ENCODE measurements at places on chromosomes 6 and 20.

DNA sequence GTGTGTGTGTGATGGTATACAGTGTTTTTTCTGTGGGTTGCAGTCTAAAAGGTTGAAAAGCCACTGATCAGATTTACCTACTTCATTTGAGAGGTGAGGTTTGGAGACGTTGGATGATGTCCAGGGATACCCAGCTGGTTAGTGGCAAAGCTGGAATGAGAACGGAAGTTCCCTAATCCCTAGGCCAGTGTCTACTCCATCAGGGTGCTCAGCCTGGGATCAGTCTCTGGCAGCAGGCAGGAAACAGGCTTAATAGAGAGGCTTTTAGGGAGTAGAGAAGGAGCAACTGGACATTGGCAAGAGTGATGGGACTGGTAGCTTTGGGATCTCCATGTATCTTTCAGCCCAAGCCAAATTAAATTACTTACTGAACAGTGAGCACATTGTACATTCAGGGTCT lies 80.7 kb downstream of the C6orf52 start:
- no peak for DNase-seq

GRCh38 chr6:96582436-96582835 lies 19.5 kb downstream of the FHL5 start:
- DNase-seq: no peak

GRCh38 chr6:157093536-157093935 lies 229.8 kb downstream of the TMEM242 start:
- no peak for DNase-seq

- no peak for DNase-seq
Observed at GRCh38 chr20:15056246-15056645, 718.8 kb upstream of the FLRT3 start.

- no peak for DNase-seq
Observed at GRCh38 chr20:56391037-56391436, 978 bp downstream of the AURKA start.

DNA sequence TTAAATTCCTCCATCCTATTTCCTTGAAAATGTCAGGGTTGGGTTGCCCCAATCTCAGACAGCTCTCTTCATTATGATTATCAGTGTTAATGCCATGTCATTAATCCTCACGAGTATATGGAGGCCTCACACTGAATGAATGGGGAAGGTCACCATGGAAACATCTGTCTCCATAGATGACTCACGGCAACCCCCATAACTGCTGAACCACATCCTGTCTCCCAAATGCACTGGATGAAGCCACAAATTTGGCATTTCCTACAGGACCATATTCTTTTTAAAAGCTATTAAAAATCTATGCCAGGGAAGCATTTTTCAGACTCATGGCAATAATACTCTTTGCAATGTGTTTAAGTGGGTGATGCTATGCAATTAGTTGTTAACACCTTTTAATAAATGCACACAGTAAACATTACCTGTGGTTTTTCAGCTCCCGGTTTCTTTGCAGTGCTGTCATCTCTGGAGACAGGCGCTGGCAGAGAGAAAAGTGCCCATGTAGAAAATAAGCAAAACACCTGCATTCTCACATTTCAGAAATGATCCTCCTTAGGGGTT lies 80.1 kb upstream of the PTPRK start:
- peak; percentile 40 for DNase-seq

DNA sequence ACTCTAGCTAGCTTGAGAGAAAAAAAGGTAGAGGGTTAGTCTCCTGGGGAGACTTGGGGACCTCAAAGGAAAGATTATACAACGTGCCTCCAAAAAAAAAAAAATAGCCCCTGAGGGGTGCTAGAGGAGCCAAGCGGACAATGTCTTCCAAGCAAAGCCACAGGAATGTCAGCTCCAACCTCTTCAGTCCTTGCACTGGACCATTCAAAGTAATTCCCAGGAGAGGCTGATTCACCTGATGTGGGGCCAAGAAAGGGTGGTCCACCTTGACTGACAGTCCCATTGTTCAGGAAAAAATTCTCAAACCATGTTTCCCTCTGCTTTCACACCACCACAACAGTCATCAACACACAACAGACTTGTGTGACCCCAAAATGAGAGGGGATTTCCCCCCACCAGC lies 30.7 kb downstream of the ASIP start:
- no peak for DNase-seq

Data from RPMI8226 (cell line).